Large intestine (tissue), 12 donors: ENCODE measurements at places on chromosomes 2 and 18. TPM values are rescaled to one million over a fixed set of nuclear protein-coding genes. Genes with fewer than 3 reads are reported as not detected.

DNA sequence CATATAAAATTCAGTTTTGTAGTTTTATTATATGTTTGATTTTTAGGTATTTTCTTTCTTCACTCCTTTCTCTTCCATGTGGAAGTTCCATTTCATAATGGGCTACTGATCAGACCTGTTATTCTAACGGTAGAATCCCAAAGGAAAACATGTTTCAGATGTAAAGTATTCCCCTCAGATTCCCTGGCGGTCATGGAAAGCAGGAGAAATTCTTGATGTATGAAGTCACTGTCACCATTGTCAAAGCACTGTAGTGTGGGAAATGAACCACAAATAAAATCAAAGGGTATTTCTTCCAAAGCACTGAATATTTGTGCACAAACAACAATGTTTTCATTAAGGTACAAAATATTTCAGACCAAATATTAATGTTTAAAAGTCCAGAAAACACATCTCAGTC lies 237.3 kb upstream of the KLHL14 start:
- DNase-seq, result no peak

- DNase-seq, result no peak
Measured at GRCh38 chr2:148875387-148876051, 492 bp downstream of the KIF5C start.

GRCh38 chr2:45915523-45915922 lies 264.0 kb downstream of the PRKCE start:
- DNase-seq, result no peak

DNA sequence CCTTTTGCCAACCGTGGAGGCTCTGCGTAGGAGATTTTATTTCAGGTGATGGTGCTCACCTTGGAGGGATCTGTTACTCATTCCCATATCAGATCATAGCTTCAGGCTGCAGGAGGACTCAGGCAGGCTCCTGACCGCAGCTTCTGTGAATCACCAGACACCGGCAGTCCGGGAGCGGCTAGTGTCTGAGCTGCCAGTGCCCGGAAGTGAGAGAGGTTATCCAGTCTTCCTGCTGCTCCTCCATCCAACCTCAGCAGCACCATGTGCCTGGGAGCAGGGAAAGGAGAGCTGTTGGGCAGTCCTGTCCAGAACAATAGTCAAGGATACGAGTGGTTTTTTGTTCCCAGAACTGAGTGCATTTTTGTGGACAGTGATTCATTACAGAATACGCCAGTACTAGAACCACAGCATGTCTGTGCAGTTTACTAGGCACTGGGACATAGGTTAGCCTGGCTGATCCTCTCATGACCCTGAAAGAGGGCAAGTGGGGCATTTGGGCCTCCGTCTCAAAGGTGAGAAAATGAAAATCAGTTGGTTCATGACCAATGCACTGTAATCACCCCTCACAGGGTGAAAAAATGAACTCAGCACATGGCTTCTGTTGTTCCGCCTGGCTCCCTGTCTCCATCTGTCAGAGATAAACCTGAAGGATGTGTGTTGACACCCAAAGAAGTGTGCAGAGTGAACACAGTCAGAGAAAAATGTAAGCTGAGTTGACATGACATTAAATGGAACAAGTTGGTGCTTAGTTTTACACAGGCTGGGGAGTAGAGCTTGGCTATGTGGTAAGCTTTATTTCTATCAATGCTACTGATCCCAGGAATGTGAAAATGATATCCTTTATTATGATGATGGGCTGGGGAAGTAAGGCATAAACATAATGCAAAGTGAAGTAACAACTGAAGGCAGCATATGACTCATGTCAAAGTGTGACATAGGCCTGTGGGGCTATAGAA lies 12.2 kb downstream of the FHOD3 start:
- no peak for DNase-seq

GRCh38 chr2:197606180-197606579 lies 69.2 kb downstream of the RFTN2 start:
- no peak for DNase-seq

GRCh38 chr2:52269696-52270485 lies 1238.0 kb upstream of the NRXN1 start:
- DNase-seq, result no peak

MC5R gene
- polyA plus RNA-seq, result 0.66 TPM

SLC4A3 gene
- 3.3 TPM for polyA plus RNA-seq
